ENCODE measurements at places on chromosomes 3 and 15.
A peak's percentile ranks its signal among the peaks of the same experiment; 100 is the strongest.

- no peak for DNase-seq
These were observed 22.9 kb downstream of the DAG1 start for GRCh38 chr3:49492969-49493368.

- DNase-seq = no peak
These were observed 33.7 kb downstream of the KIF7 start for GRCh38 chr15:89621547-89621946.

GRCh38 chr3:24522146-24522579 is 27.5 kb upstream of the THRB start:
- no peak for DNase-seq

GRCh38 chr3:100261485-100261903 is 702 bp downstream of the TBC1D23 start:
- DNase-seq = no peak

- DNase-seq = no peak
These were observed 40.7 kb downstream of the RFT1 start for GRCh38 chr3:53089511-53089910.

DNA sequence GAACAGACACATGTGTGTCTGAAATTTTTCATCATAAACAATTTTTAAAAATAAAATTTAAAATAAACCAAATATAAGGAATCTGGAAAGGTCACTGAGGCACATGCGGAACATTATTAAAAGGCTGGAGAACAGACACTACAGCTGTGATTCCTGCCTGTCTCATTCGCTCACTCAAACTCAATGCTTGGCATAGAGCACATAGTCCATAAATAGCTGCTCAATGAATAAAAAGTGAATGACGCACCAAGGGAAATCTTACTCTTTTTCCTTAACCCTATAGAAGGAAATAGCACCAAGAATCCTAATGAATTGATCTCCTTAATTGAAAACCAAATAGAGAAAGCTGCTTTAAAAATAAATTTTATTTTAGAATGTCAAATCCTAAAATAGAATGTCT is 98.4 kb downstream of the FSIP1 start:
- no peak for DNase-seq

GRCh38 chr3:194379651-194380050 is 10.1 kb upstream of the LRRC15 start:
- DNase-seq = no peak

GRCh38 chr3:106514431-106514830 is 645.6 kb upstream of the CBLB start:
- DNase-seq = no peak

- DNase-seq = no peak
These were observed 1.4 kb upstream of the ISG20 start for GRCh38 chr15:88637436-88637835.

GRCh38 chr3:133268726-133269134 is 131.1 kb upstream of the BFSP2 start:
- no peak for DNase-seq

DNA sequence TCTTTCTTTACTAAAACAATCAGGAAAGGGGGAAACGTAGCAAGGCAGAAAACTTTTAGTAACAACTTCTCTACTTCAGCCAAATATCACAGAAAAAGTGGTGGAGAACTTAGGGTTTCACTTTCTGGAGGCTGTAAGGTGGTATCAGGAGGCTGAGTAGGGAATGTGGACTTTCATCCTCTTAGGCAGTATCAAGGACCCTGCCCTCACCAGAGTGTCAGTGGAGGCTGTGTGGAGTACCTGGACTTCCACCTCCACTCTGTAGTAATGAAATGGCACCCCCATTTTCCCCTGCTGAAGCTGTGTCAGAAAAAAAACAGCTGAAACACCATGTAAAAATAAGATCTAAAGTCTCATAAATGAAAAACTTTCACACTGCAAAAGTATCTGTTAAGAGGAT is 11.2 kb upstream of the HHLA2 start:
- DNase-seq = no peak

DNA sequence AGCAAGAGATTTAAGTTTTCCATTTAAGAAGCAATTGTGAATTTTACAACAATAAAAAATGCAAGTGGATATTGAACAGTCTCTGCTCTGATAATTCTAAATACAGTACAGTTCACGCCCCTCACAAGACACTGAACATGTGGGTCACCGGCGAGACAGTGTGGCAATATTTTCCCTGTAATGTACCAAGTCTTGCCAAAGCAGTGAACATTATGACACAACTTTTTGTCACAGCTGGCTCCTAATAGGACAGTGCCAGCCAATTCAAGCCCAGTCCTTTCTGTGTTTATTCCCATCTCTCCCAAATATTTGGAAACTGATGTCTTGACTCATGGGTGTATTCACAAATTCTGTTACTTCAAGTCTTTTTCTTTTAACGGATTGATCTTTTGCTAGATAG is 62.3 kb downstream of the PPARG start:
- DNase-seq = no peak

- no peak for DNase-seq
These were observed 1.2 kb downstream of the COL8A1 start for GRCh38 chr3:99639579-99639978.

GRCh38 chr3:4996771-4997291 is 17.6 kb downstream of the BHLHE40 start:
- DNase-seq = no peak

GRCh38 chr15:69056365-69056764 is 41.9 kb downstream of the NOX5 start:
- peak; percentile 61 for DNase-seq

- no peak for DNase-seq
These were observed 99.9 kb downstream of the SLCO3A1 start for GRCh38 chr15:91953432-91953831.

DNA sequence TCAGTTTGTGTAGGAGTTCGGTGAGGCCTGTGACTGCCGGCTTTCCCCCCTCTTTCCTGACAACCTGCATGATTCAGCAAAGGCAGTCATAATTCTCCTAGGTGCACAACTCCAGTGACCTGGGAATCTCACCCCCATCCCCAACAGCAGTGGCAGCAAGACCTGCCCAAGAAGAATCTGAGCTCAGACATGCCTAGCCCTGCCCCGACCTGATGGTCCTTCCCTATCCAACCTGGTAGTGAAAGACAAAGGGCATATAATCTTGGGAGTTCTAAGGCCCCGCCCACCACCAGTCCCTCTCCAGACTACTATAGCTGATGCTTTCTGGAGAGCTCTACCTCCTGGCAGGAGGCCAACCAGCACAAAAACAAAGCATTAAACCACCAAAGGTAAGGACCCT is 44.2 kb upstream of the ZBED2 start:
- no peak for DNase-seq

DNA sequence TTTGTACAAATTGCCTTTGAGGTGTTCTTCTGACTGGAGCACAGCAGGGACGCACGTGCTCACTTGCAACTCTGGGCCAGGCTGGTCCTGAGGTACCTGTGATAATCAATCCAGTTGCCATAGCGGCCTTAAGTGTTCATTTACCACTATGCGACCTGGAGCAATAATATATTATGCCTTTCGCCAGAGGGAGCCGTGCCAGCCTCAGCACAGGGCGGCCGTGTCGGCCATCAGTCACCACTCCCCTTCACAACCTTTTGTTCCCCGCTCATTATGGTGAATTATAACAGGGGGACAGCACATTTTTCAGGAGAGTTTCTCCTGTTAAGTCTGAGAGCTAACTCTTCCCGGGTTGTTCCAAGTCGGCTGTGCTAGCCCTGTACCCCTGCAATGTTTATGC is 289.7 kb downstream of the RORA start:
- DNase-seq = no peak

GRCh38 chr3:124700880-124701684 is 29.2 kb upstream of the UMPS start:
- no peak for DNase-seq

GRCh38 chr15:70038730-70039392 is 58.9 kb downstream of the TLE3 start:
- DNase-seq = no peak

GRCh38 chr15:89143503-89144162 is 55.4 kb downstream of the ABHD2 start:
- DNase-seq = peak; percentile 75

GRCh38 chr15:83587091-83587490 is 66.8 kb upstream of the ADAMTSL3 start:
- no peak for DNase-seq

DNA sequence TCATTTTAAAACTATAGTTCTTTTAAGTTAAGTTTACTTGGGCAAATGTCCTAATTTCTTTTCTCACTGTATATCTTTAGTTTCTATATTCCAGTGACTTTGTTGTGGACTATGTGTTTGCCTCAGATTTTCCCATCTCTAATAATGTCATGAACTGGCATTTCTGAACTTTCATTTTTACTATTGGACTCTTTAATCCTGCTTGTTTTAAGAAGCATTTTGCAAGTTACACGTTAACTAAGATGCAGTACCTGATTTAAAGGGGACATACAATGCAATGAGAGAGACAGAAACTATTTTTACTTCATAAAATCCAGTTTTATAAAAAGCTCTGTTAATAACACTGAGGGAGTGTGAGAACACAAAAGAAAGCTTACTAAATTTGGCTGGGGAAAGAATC is 58.6 kb upstream of the PHLDB2 start:
- DNase-seq = no peak

- DNase-seq = no peak
These were observed 74.4 kb downstream of the DHX30 start for GRCh38 chr3:47877290-47877689.

DNA sequence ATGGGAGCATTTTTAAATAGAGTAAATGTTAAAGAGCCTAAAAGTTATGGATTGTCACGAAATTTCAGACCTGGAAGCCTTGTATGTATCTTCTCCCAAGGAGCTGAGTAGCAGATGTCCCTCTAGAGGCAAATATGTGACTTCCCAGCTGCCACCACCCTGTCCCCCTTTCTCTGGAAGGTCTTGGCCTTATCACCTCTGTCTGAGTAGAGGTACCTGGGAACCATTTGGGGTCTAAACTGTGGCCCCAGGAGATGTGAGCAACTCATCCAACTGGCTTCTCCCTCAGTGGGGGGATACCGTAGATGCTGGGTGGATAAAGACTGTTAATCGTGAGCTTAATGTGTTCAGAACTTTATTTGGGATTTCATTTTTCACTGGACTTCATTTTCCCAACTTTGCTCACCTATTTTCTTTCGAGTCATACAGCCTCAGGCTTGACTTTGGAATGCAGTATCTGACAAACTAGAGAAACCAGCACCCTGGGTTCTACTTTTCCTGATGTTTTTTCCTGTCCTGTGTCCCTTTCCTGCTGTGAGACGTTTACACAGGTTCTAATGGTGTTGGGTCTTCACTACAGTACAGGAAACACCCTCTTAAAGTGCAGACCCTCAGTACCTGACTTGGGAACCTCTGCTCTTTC is 53.3 kb upstream of the CCR4 start:
- DNase-seq = no peak

DNA sequence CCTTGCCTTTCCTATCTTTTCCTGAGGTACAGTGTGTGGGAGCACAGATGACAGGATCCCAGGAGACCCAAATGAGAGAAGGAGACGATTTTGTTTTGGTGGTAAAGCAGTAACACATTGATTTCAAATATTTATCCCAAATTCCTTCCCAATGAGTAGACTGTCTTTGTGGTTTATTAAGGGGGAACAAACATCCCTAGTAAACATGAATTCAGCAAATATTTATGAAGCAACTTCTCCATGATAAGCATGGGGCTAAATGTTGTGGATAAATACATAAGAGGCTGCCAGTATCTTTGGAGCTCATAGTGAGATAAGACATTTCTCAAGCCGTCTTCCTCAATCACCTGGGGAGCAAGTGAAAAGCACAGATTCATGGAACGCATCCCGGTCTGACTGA is 460.8 kb upstream of the CFAP20DC start:
- DNase-seq = no peak

DNA sequence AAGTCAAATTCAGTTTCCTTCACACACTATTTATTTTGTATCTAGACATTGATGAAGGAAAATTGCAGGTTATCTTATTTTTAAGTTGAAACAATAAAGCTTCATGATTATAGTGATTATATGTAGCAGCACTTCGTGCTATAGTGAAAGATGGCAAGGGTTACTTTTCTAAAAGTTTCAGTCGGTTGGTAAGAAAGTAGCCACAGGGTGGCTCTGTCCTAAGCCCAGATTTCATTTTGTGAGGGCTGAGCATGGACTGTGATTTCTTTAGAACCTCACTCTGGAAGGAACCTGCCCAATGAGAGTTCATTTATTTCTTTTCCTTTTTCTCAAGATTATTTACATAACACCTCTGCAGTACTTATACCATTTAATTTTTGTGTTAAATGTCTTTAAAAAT is 66.5 kb downstream of the NME9 start:
- no peak for DNase-seq

GRCh38 chr3:186825294-186825821 is 17.2 kb upstream of the ADIPOQ start:
- no peak for DNase-seq

- peak; percentile 25 for DNase-seq
These were observed 228.4 kb downstream of the ITPR1 start for GRCh38 chr3:4721511-4721911.

- DNase-seq = peak; percentile 49
These were observed 604.7 kb upstream of the EPHA6 start for GRCh38 chr3:96209699-96210098.

DNA sequence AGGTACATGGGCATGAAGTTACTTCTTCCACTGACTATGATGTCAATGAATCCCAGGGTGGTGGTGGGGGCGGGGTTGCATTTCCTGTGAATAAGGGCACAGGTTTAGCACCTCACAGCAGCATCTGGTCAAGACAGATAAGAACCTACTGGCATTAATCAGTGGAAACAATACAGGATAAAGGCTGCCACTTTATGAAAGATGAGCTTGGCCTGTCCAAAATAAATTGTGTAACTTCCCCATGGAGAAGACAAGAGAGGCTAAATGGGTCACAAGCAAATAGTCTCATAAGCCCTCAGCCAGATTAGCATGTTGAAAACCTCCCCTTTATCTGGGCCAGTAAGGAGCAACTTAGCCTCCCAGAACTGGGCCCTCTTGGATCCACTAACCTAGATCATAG is 27.4 kb upstream of the PLSCR2 start:
- DNase-seq = no peak

GRCh38 chr3:170010498-170010897 is 27.3 kb upstream of the GPR160 start:
- DNase-seq = no peak

GRCh38 chr3:72830452-72831223 is 17.6 kb downstream of the SHQ1 start:
- DNase-seq = no peak

GRCh38 chr3:50232303-50232702 is 3.7 kb upstream of the GNAI2 start:
- DNase-seq = no peak
